ENCODE measurements at places on chromosomes 5 and 9. TPM values are rescaled to one million over a fixed set of nuclear protein-coding genes. Genes with fewer than 3 reads are reported as not detected.
A peak's percentile ranks its signal among the peaks of the same experiment; 100 is the strongest.

DNA sequence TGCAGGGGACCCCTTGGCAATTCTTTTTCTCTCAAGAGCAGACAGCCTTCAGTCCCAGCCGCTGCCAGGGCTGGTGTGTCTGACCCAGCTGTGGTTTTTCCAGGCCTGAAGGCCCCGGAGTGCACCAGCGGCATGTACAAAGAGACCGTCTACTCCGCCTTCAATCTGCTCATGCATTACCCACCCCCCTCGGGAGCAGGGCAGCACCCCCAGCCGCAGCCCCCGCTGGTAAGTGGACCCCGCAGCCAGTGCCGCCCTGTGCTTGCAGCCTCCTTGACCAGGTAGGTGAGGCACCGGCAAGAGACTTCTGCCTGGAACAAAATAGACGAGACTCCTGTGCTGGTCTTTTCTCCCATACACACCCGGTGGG lies 1.3 kb downstream of the TCF7 start:
- DNase-seq = peak; percentile 29

GRCh38 chr9:4548811-4549725 lies 58.8 kb downstream of the SLC1A1 start:
- peak; percentile 13 for DNase-seq

DNA sequence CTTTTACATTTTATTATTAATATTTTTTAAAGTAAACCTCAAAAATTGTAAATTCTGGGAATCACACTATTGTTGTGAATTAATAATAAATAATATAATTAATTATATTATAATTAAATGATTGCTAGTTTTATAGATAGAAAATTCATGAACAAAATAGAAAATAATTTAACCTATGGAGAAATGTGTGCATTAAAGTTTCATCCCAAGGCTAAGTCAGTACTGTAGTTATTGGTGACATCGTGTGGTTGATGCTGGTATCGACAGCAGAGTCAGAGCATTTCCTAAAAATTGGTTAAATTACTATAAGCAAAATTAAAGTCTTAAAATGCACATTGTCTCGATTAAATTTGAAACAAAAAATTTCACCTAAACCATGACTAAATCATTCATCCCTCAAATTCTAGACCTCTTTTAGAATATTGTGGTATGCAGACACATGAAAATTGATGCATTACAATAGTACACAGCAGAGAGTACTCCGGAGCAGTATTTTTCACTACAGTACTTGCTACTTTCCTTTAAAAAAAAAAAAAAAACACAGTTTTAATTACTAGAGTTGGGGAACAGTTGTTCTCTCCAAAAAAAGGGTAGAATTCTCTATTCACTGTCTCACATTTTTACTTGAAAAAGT lies 73.9 kb downstream of the RORB start:
- DNase-seq = no peak

DNA sequence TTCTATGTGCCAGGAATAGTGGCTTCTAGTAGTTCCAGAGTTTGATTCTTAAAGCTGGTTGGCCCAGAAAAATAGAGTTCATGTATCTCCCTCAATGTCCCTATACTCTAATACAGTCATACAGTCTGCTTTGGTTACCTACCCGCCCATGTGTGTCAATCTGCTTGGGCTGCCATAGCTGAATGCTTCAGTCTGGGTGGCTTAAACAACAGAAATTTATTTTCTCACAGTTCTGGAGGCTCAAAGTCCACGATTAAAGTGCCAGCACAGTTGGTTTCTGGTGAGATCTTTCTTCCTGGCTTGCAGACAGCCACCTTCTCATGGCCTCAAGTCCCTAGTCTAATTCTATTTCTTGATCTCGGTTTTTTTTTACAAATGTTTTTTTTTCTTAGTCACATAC lies 1739.0 kb downstream of the MAT2B start:
- DNase-seq = no peak

The CATSPER3 gene
- polyA plus RNA-seq = 1.4 TPM

GRCh38 chr9:117418111-117418510 lies 3.3 kb upstream of the ASTN2 start:
- no peak for DNase-seq

The CDC37L1 gene
- polyA plus RNA-seq = 16.4 TPM

GRCh38 chr5:58215364-58215763 lies 244.5 kb downstream of the PLK2 start:
- DNase-seq = no peak

DNA sequence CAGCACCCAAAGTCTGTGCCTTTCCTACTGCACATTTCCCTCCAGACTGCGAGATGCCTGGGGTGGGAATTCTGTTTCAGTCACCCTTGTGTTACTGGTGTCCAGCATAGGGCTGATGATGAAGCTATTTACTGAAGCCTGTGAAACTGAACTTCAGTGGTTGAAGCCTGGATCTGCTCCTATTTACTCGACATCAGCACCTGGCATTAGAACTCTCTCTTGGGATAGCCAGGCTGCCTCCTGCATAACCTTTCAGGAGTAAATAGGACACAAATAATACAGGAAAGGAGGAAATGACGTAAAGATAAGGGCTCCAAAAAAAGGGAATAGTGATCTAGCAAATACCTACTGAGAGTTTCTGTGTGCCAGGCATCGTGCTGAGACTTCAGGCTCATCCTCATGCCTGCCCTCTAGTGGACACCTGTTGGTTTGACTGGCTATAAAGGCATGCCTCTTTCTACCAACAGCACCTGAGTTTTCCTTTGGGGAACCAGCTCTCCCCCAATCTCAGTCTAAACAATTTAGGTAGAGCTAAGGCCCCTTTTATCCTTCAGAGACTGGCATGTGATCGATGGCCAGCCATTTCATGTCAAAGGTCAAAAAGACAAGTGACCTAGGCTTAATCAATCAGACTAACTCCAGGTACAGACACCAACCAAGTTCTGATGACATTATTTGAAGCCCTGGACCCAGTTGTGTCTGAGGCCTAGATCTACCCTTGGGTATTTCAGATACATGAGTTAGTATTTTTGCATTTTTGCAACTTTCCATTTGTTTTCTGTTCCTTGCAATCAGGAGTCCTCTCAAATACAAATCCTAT lies 192.1 kb upstream of the TRIM32 start:
- DNase-seq = no peak

GRCh38 chr5:94396687-94397086 lies 221.7 kb downstream of the KIAA0825 start:
- no peak for DNase-seq

- DNase-seq = no peak
Measured at GRCh38 chr5:172481011-172481800, 26.9 kb upstream of the SH3PXD2B start.

- DNase-seq = no peak
Measured at GRCh38 chr5:157689942-157690689, 18.8 kb downstream of the C5orf52 start.

DNA sequence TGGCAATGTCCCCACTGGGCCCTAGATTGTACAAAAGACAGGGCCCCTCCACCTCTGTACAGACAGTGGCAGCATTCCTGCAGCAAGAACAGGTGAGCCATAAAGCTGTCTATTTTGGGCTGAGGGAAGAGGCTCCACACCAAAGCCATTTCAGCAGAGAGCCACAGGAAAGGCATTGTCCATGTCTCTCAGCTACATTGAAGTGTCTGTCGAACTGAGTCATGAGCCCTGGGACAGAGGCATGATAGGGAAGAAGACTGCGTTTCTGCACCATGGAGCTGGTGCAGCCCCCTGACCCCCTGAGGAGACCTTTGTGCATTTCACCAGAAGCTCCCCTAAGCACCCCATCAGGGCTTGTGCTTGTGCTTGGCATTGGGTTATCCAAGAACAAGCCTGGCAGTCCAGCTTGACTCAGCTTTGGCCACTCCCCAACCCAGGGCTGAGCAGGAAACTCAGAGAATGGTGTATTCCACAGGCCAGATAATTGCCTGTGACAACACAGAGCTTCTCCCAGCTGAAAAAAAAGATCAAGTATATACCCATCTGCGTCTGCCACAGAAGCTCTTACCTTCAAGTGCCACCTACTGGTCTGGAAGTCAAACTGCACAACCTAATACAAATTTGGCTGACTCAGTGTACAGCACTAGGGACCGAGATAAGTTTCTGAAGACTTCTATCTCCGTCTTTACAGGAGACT lies 5.9 kb upstream of the FRMD3 start:
- peak; percentile 53 for DNase-seq

DNA sequence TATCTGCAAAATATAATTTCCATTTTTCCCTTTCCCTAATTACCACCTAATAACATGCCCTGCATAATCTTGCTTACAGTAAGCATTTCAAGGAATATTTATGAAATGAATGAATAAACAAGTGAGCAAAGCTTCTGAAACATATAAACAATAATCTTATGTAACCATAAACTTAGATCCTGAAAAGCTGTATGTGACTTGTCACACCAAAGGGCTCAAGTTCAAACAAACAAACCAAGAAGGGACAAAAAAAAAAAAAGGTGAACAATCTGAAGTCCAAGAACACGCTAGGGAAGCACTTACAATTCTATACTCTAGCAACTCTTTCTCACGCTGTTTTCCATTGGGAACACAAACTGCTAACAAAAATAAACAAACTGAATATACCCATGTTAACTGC lies 36.3 kb downstream of the PLPP1 start:
- no peak for DNase-seq

The ROR2 gene
- polyA plus RNA-seq = 17.5 TPM

- DNase-seq = no peak
Measured at GRCh38 chr5:3389471-3390026, 206.1 kb upstream of the IRX1 start.

DNA sequence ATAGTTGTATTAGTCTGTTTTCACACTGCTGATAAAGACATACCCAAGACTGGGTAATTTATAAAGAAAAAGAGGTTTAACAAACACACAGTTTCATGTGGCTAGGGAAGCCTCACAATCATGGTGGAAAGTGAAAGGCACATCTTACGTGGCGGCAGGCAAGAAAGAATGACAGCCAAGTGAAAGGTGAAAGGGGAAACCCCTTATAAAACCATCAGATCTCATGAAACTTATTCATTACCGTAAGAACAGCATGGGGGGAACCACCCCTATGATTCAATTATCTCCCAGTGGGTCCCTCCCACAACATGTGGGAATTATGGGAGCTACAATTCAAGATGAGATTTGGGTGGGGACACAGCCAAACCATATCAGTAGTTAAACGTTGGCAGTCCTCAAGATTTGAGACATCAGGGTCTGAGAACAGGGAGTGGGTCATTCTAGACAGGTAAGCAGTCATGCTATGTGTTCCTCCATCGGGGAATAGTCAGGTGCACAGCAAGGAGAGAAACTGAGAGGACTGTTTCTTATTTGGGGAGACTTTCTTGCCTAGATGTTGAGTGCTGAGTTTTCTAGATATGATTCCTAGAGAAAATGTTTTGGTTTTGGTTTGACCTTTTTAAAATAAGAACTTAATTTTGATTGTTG lies 45.8 kb upstream of the ENTREP1 start:
- DNase-seq = no peak

DNA sequence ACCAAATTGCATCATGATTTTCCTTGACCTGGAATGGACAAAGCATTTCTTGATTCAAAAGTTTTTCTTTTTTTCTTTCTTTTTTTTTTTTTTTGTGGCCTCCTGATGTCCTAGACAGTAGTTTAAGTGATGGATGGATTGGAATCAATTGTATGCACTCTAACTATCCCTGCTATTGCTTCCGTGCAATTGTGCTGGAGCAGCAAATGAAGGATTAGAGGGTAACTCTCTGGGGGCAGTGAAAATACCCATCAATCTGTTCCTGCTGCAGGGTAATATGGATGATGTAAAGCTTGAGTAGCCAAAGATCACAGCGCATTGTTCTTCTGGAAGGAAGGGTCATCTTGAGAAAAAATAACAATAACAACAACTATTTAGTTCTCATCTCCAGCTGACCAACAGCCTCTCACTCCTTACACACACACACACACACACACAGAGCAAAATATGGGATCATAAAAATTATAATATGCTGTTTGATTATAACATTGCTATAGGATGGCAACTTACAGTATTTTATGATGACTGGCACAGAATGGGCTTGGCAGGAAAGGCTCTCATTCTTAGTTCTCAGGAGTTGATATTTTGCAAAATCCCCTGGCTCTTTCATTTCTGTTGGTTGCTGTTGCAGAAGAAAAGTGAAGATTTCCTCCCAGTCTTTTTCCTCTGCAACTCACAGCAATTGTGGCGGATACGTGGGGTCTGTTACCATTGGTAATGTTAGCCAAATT lies 160.9 kb upstream of the DMAC1 start:
- DNase-seq = no peak

Measured in large intestine (tissue), 12 donors.